ENCODE measurements at places on chromosomes 4 and X.

DNA sequence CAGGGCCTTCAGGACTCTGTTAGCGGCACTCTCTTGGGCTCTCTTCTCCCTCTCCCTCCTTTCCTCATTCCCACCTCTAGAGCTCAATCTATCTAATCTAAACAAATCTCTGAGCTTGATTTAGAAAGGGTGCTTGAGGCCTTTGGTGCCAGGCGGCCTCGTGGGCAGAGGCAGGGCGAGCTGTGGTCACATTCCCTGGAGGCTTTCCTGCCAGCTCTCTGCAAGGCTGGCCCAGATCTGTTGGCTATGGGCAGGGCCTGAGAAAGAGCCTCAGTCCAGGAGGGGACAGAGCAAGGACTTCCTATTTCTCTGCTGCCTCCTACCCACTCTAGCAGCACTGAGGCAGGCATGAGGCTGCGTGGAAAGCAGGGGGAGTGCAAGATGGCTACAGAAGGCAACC lies 38.6 kb downstream of the PJA1 start:
- no peak overlapping the region for H3K4me3 ChIP-seq
- H3K4me1 ChIP-seq: no peaks in the 10 kb centered on the region
- no peak overlapping the region for H3K27ac ChIP-seq
- H3K27me3 ChIP-seq: no peaks in the 10 kb centered on the region
- H3K36me3 ChIP-seq: no peaks in the 10 kb centered on the region

DNA sequence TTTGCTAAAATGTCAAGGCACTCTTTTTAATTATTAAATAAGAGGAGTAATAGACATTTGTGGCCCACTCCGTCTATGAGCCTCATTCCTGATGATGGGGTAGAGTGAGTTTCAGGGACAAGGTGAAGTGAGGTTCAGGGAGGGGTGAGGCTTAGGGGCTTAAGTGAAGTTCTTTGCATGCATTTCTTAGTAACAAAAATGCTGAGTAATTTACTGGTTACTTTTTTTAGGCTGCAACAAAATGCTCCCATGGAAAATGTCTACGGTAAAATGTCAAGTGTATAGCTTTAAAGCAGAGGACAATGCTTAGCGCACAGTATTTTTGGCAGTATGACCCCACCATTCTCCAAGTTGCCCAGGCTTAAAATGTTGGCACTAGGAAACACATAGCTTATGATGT lies 2.0 kb upstream of the USO1 start:
- H3K27ac ChIP-seq: no peak overlapping the region
- peaks cover 3% of the 10 kb centered on the region for H3K36me3 ChIP-seq
- peaks cover 36% of the 10 kb centered on the region for H3K4me1 ChIP-seq

DNA sequence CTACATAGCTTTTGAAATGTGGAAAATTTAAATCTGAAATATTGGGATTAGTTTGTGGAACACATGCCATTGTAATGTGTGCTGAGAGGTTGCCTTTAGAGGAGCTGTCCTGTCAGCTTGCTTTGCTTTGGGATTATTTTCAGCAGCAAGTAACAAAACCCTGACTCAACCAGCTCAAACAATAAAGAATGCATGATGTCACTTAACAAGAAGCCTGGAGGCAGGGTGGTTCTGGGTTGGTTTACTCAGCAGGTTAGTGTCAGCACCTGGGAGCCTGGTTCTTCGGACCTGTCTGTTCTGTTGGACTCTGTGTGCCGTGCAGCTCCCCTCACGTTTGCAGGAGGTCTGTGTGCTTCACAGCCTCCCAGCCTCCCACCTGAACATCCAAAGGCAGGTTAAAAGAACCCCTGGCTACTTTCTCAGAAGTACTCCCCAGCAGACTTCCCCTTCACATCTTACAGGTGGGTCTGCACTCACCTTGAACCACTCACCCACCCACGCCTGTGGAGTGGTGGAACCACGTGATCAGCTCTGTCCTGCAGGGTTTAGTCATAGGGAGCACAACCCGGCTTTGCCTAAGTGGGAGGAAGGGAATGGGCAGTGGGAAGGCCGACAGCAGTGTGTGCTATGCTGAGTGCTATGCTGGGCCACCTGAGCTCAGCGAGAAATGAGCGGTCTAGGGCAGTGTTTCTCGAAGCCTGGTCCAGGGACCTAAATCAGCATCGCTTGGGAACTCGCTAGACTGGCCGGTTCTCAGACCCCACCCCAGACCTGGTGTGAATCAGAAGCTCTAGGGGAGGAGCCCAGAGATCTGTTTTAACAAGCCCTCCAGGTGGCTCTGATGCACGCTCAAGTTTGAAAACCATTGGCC lies 20.4 kb downstream of the TMEM131L start:
- no peak overlapping the region for H3K4me3 ChIP-seq
- DNase-seq: no peak
- no peaks in the 10 kb centered on the region for H3K27me3 ChIP-seq
- peak overlapping the region; percentile 22 for H3K27ac ChIP-seq
- peaks cover 20% of the 10 kb centered on the region for H3K4me1 ChIP-seq

- H3K36me3 ChIP-seq: no peaks in the 10 kb centered on the region
- H3K27ac ChIP-seq: no peak overlapping the region
- no peaks in the 10 kb centered on the region for H3K27me3 ChIP-seq
- no peaks in the 10 kb centered on the region for H3K4me1 ChIP-seq
Observed at GRCh38 chr4:53151489-53151788, 214.4 kb downstream of the SCFD2 start.

GRCh38 chrX:45505214-45505613 lies 304.5 kb upstream of the DIPK2B start:
- H3K36me3 ChIP-seq: no peaks in the 10 kb centered on the region
- H3K27ac ChIP-seq: no peak overlapping the region
- no peak for DNase-seq
- H3K27me3 ChIP-seq: no peaks in the 10 kb centered on the region
- no peak overlapping the region for H3K4me3 ChIP-seq
- H3K4me1 ChIP-seq: no peaks in the 10 kb centered on the region

DNA sequence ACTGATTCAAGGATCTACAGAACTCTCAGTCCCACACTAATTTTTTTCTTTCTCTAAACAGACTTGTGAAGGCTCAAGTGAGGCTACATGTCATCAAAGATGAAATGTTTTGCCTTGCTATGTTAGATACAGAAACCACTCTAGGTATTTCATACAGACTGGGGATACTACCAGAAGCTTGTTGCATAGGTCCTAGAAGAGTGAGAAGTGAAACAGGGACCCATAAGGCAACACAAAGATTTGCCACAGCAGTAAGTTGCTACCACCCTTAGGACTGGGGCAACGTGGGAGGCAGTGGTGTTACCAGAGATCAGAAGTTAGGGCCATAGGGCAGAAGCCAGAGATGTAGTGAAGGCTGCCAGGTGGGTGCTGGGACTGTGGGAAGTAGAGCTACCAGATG lies 50.7 kb upstream of the MID1IP1 start:
- DNase-seq: no peak
- H3K4me1 ChIP-seq: no peaks in the 10 kb centered on the region
- H3K27me3 ChIP-seq: no peaks in the 10 kb centered on the region
- no peaks in the 10 kb centered on the region for H3K36me3 ChIP-seq

DNA sequence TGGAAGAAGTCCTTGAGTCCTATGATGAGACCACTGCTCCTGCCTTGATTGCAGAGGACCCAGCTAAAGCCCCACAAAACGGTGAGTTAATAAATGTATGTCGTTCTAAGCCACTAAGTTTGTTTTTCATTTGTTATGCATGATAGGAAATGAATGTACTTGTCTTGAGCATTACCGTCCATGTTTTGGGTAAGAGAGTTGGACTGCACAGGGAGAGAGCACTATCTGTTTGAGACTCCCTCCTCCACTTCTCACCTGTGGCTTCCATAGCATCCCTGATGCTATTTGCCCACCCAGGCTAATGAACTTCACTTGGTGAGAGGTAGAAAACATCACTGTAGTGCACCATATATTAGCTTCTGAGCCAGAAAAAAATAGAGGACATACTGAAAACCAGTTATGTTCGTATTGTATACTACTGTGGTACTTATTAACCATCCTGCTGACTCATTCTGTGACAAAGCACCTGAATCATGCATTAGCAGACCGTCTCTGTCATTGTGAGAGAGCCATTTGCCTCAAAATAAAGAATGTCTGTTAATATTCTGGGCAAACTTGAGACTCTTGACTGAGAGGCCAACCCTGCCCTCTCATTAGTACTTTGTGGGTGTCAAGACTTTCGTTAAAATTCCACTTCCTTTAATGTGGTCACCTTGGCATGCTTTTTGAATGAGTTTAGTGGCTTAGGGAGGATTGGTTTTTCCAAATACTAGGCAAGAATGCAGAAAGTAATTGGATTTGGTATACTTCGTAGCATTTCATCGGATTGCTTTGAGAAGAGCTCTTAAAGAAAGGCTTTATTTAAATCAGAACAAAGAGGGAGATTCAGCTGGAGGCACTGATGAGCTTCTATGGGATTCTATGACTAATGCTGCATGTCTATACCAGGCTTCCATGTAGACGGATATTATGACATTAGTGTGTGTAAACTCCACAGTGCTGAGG lies 99.3 kb upstream of the GRPR start:
- no peak overlapping the region for H3K4me3 ChIP-seq
- H3K27ac ChIP-seq: no peak overlapping the region
- no peak for DNase-seq
- no peaks in the 10 kb centered on the region for H3K27me3 ChIP-seq
- no peaks in the 10 kb centered on the region for H3K36me3 ChIP-seq

- no peaks in the 10 kb centered on the region for H3K27me3 ChIP-seq
- H3K4me3 ChIP-seq: no peak overlapping the region
- DNase-seq: no peak
- H3K4me1 ChIP-seq: no peaks in the 10 kb centered on the region
- H3K27ac ChIP-seq: no peak overlapping the region
- H3K36me3 ChIP-seq: no peaks in the 10 kb centered on the region
Observed at GRCh38 chr4:186876961-186877626, 153.4 kb upstream of the FAT1 start.

DNA sequence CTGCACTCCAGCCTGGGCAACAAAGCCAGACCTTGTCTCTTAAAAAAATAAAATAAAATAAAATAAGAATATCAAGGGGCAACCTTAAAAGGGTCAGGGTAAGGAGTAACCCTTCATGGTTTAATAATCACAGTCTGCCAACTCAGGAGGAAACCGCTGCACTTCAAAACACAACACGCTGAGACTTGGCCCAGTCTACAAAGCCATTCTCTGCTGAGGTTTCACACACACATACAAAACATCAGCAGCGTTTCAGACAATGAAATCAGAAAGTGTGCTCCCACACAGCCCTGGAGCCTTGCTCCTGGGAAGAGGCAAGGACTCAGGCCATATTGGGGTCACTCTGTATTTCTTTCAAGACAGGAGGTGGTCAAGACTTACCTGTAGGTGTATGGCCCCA lies 18.3 kb downstream of the SCARB2 start:
- H3K27me3 ChIP-seq: no peaks in the 10 kb centered on the region
- peaks cover 49% of the 10 kb centered on the region for H3K36me3 ChIP-seq
- no peak overlapping the region for H3K27ac ChIP-seq
- peaks cover 56% of the 10 kb centered on the region for H3K4me1 ChIP-seq
- no peak overlapping the region for H3K4me3 ChIP-seq

- no peaks in the 10 kb centered on the region for H3K36me3 ChIP-seq
- no peaks in the 10 kb centered on the region for H3K27me3 ChIP-seq
- H3K27ac ChIP-seq: no peak overlapping the region
- no peak for DNase-seq
- H3K4me1 ChIP-seq: no peaks in the 10 kb centered on the region
- no peak overlapping the region for H3K4me3 ChIP-seq
Observed at GRCh38 chr4:146567396-146567795, 45.7 kb upstream of the SLC10A7 start.

DNA sequence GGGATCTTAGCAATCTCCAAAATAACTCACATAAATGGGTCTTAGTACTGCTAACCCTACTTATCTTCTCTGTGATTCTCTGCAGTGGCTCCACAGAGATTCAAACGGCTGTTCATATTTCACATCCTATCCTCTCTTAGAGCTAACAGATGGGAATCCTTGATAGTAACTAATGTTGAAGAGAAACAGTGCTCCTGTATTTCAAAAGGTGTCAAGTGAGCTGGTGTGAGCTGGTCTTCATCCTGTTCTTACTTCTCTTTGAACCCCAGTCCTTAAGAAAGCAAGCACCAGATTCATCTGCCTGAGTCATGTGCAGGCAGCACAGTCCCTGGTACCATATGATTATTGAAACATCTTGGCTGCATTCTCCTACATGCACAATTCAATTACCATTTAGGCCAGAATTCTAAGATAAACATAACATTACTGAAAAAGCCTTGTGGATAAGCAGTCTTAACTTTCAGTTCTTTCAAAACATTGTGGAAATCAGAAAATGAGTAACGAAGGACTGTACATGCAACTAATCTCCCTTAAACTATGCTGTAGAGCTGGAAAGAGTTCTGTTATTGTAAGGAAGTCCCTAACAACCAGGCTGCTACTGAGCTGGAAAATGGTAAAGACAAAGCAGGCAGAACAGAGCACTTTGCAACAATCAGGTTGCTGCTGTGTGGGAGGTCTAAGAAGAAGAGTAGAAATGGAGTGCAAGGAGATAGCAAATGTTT lies 153.1 kb downstream of the NPNT start:
- H3K36me3 ChIP-seq: peaks cover 7% of the 10 kb centered on the region
- DNase-seq: no peak
- H3K27ac ChIP-seq: no peak overlapping the region

GRCh38 chrX:13482746-13483541 lies 86.5 kb upstream of the EGFL6 start:
- H3K4me1 ChIP-seq: no peaks in the 10 kb centered on the region
- DNase-seq: no peak
- no peaks in the 10 kb centered on the region for H3K36me3 ChIP-seq
- H3K27ac ChIP-seq: no peak overlapping the region

- H3K27ac ChIP-seq: no peak overlapping the region
- H3K36me3 ChIP-seq: no peaks in the 10 kb centered on the region
- H3K27me3 ChIP-seq: no peaks in the 10 kb centered on the region
- no peak overlapping the region for H3K4me3 ChIP-seq
- peaks cover 16% of the 10 kb centered on the region for H3K4me1 ChIP-seq
Observed at GRCh38 chr4:139599594-139600374, 43.8 kb upstream of the SETD7 start.

GRCh38 chrX:40746521-40746920 lies 11.2 kb upstream of the MED14 start:
- no peak overlapping the region for H3K4me3 ChIP-seq
- no peaks in the 10 kb centered on the region for H3K4me1 ChIP-seq
- no peak overlapping the region for H3K27ac ChIP-seq

DNA sequence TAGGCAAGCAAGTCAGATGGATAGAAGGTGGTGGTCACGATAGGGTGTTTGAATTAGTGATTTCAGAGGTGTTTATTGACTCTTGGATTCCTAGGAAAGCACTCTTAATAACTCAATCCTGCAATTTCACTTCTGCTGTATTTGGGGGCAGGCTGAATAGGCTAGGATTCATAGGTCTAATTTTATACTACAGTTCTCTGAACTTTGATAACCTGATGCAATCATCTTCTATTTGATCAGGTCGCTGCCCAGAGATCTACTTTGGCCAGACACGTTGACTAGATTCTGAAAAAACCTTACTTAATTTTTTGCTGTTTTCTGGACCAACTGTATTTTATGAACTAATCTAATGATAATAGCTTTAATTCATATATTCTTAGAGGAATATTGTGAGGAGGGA lies 26.4 kb downstream of the XK start:
- DNase-seq: no peak
- no peak overlapping the region for H3K4me3 ChIP-seq
- no peaks in the 10 kb centered on the region for H3K36me3 ChIP-seq
- no peaks in the 10 kb centered on the region for H3K27me3 ChIP-seq
- H3K4me1 ChIP-seq: no peaks in the 10 kb centered on the region
- H3K27ac ChIP-seq: no peak overlapping the region

GRCh38 chr4:82677327-82677726 lies 115.5 kb upstream of the TMEM150C start:
- peaks cover 50% of the 10 kb centered on the region for H3K36me3 ChIP-seq
- no peak for DNase-seq
- no peak overlapping the region for H3K4me3 ChIP-seq
- H3K4me1 ChIP-seq: no peaks in the 10 kb centered on the region
- no peaks in the 10 kb centered on the region for H3K27me3 ChIP-seq
